H9 (cell line): ENCODE measurements at places on chromosomes 1 and 21. TPM values are rescaled to one million over a fixed set of nuclear protein-coding genes. Genes with fewer than 3 reads are reported as not detected.

The SHISAL2A gene
- total RNA-seq = 0.44 and 0.90 TPM in 2 replicates

The ATP1A2 gene
- 3.0 and 4.6 TPM in 2 replicates for total RNA-seq

The PTGFR gene
- total RNA-seq = not detected in 2 replicates

The TEKT2 gene
- total RNA-seq = 0.20 and 0.86 TPM in 2 replicates

The KRTAP10-6 gene
- not detected in 2 replicates for total RNA-seq

GRCh38 chr1:201085902-201086735 lies 26.1 kb downstream of the CACNA1S start:
- DNase-seq = peak; percentile 77

- DNase-seq = no peak
These were observed 298.4 kb upstream of the DUSP10 start for GRCh38 chr1:222040121-222040805.

DNA sequence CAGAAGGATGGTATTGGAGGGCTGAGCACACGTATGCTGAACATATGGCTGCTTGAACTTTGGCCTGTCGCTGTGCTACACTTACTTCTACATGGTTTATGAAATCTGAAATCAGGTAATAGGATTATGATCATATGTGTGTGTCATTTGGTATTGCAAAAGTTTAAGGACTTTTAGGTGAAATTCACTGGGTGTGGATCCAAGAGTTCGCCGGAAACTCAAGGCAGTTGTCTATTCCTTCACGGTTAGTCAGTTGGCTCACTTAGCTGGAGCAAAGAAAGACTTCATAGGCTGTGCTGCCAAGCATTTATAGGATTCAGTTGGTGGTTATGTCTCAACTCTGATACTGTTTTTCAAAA lies 927 bp downstream of the UAP1 start:
- no peak for DNase-seq

DNA sequence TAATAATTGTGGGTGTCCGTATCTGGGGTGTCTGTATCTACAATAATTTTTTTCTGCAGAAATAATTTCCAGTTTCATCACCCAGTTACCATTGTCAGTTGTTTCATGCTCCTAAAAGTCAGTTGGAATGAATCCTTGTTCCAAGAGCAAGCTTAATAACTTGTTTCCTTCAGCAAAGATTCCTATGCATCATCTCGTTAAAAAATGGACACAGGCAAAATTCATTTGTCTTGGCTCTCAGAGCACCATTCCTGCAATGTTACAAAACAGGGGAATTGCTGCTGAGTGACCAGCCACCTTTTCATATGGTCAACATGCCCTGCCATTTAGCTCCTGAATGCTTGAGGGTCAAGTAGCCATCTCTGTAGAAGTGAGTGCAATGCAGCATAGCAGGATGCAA lies 393.4 kb downstream of the KCNT2 start:
- DNase-seq = no peak

DNA sequence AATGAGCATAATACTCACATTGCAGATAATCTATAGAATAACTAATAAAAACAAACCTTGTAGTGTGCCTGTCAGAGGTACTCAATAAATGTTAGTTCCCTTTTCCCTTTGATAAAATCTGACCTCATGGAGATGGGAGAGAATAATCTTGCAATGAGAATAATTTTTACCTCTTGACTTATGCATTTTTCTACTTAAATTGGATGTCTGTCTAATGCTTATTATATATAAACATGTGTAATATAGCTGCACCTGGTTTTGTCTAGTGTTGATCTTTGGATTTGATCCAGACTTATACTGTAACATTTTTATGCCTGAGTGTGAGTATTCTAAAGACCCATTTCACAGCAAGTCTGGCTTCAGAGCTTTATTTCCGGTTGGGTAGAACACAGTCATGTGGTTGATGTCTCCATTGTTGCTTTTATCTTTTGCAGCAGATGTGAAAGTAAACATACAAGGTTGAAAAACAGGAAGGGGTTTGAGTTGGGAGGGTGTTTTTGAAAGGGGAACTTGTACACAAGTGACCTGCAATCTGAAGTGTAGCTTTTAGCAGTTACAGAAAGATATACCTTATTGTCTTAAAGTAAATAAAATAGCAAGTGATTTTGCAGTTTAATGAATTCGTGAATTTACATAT lies 12.4 kb downstream of the EPB41 start:
- DNase-seq = no peak

- DNase-seq = no peak
These were observed 536.3 kb downstream of the KIF26B start for GRCh38 chr1:245690946-245691541.

- DNase-seq = no peak
These were observed 289.9 kb downstream of the DPYD start for GRCh38 chr1:97630948-97631347.

- DNase-seq = peak; percentile 97
These were observed 23.1 kb downstream of the USP25 start for GRCh38 chr21:15752763-15753407.

- DNase-seq = no peak
These were observed 24.6 kb upstream of the KIF1B start for GRCh38 chr1:10185759-10186158.

DNA sequence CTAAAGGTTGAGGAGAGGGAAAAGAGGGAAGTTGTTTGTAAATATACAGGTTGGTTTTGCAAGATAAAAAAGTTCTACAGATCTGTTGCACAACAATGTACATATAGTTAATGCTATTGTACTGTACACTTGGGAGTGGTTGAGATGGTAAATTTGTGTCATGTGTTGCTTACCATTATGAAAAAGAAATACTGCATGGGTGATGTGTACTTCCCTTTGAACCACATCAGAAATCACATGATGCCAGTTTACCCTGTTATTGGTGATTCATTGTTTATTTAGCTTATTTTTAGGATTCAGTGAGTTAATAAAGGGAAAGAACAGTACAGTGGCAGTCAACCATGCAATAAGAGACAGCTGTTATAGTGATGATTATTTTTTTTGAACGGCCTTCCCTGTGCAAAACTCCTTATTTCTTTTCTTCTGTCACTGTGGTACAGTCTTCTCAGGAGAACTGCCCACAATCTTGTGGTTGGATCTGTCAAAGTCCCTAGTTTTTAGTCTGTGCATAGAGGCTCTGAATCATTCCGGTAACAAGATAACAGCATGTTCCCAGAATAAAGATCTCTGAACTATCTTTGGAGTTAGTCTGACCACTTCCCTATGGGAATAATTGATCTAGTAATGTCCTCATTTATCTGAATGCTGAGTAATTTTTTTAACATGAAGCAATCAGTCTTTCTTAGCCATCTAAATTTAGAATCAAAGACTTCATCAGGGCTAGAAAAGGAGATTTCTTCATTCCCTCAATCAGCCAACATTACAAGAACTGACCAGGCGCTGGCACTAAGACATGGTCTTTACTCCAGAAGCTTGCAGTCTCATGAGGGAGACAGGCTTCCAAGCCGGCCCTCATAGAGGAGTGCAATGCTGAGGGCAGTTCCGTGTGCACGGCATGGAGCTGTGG lies 84.2 kb downstream of the SH3GLB1 start:
- DNase-seq = no peak
